ENCODE measurements at places on chromosomes 6 and 20.

DNA sequence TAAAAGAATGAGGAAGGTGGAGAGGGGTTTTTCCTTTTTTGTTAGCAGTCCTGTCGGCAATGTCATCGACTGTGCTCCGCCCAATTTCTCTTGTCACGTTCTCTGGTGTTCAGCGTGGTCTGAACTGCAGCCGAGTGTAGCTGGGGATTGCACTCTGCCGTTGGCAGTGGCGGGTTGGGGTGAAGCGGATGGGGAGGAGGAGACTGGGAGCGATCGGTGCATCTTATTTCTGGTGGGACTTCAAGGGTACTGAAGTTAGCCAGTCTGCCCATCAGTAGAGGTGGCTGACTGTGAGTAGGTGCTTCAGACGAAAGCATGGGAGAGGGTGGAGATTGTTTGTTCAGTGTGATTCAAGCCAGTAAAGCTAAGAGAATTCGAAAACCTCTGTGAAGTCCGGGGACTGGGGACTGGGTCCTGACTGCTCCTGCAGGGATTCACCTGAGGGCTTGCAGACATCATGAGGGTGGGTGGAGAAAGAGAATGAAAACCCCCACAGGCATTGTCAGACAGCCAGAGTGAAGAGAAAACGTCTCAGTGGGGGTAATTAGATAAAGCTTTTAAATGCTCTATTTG lies 5.1 kb downstream of the RREB1 start:
- peak; percentile 42 for ATAC-seq

GRCh38 chr20:45347936-45348778 lies at the start of gene SDC4:
Gene SDC4 (minus strand): TSS chr20:45348424. CDS start chr20:45348384, 40 bp downstream.
- ATAC-seq: peak; percentile 65

GRCh38 chr6:159654483-159655098 lies 38.5 kb downstream of the SOD2 start:
- ATAC-seq: peak; percentile 49

GRCh38 chr6:41581381-41581991 lies 35.3 kb downstream of the FOXP4 start:
- ATAC-seq: peak; percentile 41

DNA sequence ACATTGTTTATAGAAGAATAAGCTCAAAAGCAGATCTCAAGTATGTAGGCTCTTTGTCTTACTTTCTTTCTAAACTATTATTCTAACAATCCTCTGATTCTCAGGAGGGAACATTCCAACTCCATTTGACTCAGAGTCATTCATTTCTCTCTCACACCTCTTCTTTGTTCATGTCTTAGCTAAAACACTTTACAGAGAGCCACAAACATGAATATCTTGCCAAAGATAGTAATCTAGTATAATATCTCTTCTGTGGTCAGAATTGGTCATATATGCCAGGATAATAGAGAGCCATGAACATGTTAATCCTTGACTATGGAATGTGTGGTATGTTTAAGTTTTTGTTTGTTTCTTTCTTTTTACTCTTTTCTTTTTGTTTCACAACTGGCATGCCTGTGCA lies 456.0 kb upstream of the PTCHD4 start:
- ATAC-seq: no peak

- no peak for ATAC-seq
Measured at GRCh38 chr6:43183441-43183840, 1.4 kb downstream of the CUL9 start.

DNA sequence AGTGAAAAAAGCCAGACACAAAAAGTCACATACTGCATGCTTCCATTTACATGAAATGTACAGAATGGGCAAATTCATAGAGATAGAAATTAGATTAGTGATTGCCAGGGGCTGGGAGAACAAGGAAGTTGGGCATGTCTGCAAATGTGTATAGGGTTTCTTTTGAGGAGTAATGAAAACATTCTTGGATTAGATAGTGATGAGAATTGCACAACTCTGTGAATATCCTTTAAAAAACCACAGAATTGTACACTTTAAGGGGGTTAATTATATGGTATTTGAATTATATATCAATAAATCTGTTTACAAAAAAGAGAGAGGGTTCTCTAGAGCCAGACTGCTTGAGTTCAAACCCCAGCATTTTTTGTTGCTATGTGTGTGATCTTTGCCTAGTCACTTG lies 188.1 kb downstream of the CDC5L start:
- no peak for ATAC-seq

DNA sequence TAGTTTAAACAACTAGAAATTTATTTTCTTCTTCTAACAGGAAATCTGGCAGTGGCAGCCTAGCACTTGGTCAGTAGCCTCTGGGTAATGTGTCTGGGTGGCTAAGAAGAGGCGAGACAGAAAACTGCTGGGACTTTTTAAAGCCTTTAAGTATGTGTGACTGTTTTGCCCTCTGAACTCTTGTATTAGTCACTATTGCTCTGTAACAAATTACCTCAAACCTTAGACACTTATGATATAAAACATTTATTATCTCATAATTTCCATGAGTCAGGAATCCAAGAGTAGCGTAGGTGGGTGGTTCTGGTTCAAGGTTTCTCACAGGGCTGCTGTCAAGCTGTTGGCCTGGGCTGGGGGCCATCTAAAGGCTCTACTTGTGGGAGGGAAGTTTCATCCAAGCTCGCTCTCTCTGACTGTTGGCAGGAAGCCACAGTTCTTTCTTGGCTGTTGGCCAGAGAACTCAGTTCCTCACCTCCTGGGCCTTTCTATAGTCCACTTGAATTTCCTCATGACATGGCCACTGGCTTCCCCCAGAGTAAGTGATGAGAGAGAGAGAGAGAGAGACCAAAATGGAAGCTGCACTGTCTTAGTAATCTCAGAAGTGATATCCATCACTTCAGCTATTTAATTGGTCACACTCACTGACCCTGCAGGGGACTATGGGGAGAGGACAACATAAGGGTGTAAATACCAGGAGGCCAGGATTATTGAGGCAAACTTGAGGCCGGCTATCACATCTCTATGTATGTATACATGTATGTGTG lies 17.4 kb upstream of the TBC1D22B start:
- ATAC-seq: peak; percentile 66

DNA sequence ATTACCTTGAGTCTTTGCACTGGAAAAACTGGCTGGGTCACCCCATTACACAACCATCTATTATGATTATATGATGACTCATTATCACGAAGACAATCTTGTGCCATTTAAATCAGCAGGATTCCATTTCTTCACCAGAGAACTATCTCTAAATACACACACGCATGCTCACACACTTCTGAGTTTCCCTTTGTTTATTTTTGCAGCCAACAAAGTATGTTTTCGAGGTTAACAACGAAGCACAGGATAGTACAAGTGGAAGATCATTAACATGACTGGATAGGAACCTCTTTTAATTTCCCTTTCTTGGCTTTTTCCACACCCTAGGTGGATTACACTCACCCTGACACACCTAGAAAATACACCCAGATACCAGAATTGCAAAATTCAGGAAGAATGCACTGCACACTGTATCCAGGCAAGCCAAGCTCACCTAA lies 18.9 kb downstream of the PERP start:
- peak; percentile 82 for ATAC-seq

GRCh38 chr6:134447883-134448387 lies 130.0 kb upstream of the SGK1 start:
- ATAC-seq: peak; percentile 87

- peak; percentile 65 for ATAC-seq
Measured at GRCh38 chr20:31822421-31823330, 3.5 kb downstream of the MYLK2 start.

GRCh38 chr6:45500924-45501816 lies 123.4 kb upstream of the SUPT3H start:
- no peak for ATAC-seq

DNA sequence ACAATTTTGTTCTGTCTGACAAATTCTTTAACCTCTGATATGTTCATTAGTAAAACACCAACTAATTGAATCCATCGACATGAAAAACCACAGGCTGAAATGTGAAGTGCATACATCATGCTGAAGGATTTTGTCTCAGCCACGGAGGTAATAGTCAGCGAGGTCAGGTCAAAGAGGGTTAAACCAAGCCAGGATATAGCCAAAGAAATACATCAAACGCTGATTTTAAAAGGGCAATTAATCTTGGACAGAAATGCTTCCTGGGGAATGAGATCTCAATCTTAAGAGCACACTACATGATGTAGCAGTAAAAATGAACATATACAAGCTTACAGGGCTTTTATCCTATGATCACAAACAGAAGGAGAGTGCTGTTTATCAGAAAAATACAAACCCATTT lies 106.7 kb downstream of the PRDM1 start:
- ATAC-seq: no peak

DNA sequence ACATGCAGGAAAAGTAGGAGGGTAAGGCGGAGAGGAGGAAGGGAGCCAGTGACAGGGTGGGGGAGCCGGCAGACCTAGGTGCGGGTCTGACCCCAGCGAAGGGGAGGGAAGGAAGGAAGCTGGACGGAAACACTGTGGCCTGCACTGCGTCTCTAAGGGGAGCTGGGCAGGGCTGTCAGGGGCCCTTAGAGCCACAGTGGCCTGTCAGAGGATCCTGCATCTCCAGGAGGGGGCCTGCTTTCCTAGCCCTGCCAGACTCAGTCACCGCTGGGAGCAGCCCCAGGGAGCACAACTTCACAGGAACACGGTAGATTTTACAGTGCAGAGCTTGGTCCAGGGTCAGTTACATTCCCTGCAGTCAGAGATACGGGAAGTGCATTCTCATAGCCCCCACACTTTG lies 118.2 kb downstream of the PACRG start:
- no peak for ATAC-seq

GRCh38 chr6:35151466-35151865 lies 10.3 kb upstream of the TCP11 start:
- no peak for ATAC-seq

DNA sequence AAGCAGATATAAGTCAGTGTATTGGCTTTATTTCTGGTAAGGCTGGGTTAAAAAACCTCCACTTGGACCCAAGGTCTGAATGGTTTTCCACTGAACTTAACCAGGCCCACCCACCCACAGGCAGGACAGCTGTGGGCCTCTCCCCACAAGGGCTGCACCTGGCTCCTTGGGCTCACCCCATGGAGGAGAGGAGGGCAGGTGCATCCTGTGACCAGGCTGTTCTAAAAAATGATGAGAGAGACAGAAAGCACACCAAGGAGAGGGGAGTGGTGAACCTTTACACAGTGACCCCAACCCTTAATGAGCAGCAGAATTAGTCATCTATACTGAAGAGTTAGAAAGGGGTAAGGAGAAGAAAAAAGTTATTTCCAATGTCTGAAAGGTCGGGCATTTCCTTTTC lies 34.5 kb upstream of the DUSP22 start:
- ATAC-seq: peak; percentile 32

DNA sequence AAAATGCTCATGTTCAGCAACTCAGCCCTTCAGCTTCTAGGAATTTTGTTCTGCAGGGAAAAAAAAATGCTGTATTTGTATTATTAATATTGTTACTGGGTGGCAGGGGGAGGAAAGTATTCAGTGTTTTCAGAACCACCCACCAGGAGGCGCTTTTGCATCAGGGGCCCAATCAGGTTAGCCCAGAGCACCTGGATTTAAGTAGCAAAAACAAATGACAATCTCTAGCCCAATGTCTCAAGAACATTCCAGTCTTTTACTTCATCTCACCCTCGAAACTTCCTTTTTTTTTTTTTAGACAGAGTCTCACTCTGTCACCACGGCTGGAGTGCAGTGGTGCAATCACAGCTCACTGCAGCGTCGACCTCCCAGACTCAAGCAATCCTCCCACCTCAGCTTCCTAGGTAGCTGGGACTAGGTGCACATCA lies 635 bp upstream of the C20orf203 start:
- ATAC-seq: peak; percentile 49

DNA sequence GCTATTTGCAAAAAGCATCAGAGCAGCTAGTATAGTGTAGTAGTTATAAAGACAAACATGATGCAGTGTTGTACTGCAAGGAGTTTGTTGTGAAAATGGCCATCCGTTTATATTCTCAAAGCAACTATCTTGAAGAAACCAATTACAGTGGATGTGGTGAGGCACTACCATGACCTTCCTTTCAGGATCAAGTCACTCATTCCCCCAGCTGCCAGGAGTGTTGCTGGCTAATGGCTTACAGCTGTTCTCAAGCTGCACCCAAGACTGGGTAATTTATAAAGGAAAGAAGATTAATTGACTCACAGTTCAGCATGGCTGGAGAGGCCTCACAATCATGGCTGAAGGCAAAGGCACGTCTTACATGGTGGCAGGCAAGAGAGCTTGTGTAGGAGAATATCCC lies 29.0 kb downstream of the ADGRF4 start:
- ATAC-seq: no peak

GRCh38 chr20:620246-620645 lies 10.1 kb upstream of the TCF15 start:
- ATAC-seq: no peak

GRCh38 chr20:36886859-36887751 lies 11.2 kb downstream of the TLDC2 start:
- ATAC-seq: peak; percentile 91

- ATAC-seq: no peak
Measured at GRCh38 chr6:27422651-27423332, 34.2 kb downstream of the ZNF391 start.

DNA sequence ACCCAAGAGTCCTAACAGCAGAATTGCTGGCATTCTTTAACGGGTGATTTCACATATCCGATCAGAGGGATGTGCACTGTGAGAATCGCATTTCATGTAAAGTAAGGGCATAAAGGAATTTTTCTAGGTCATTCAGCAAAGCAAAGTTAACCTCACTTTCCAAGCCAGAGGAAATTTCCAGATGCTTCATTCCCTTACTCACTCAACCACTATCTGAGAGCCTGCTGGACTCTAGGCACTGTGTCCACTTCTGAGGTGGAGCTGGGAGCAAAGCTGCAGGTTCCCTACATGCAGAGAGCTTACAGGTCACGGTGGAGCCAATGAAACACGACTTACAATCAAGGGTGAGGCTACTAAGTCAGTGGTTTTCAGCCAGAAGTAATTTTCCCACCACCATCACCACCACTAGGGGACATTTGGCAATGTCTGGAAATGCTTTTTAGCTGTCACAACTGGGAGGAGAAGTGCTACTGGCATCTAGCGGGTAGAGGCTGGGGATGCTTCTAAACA lies 34.5 kb upstream of the TSHZ2 start:
- no peak for ATAC-seq

- no peak for ATAC-seq
Measured at GRCh38 chr6:130730600-130730999, 96.6 kb upstream of the SMLR1 start.

- ATAC-seq: peak; percentile 33
Measured at GRCh38 chr6:14212020-14212419, 94.4 kb downstream of the CD83 start.

GRCh38 chr6:162198076-162198475 lies 529.5 kb downstream of the PRKN start:
- ATAC-seq: no peak

GRCh38 chr20:24275946-24276705 lies 193.3 kb upstream of the SYNDIG1 start:
- no peak for ATAC-seq

DNA sequence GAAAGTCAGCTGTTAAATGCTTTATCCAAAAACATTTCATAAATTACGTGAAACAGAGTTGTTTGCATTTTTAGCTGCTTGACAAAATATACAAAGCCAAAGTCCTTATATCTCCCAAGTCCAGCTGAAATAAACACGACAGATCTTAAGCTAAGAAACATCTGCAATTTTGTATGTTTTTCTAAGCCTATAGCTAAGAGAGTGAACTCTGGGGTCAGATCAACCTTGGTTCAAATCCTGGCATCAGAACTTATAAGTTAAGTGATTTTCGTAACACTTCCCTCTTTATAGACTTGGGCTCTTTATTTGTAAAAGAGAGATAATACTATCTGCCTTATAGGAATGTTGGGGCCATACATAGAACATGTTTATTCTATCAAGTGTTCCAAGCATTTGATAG lies 176.7 kb downstream of the PTPRK start:
- no peak for ATAC-seq
